ENCODE measurements at places on chromosomes 5 and 9.
A peak's percentile ranks its signal among the peaks of the same experiment; 100 is the strongest.

- no peak for DNase-seq
Observed at GRCh38 chr5:90477621-90478215, 3.1 kb downstream of the POLR3G start.

DNA sequence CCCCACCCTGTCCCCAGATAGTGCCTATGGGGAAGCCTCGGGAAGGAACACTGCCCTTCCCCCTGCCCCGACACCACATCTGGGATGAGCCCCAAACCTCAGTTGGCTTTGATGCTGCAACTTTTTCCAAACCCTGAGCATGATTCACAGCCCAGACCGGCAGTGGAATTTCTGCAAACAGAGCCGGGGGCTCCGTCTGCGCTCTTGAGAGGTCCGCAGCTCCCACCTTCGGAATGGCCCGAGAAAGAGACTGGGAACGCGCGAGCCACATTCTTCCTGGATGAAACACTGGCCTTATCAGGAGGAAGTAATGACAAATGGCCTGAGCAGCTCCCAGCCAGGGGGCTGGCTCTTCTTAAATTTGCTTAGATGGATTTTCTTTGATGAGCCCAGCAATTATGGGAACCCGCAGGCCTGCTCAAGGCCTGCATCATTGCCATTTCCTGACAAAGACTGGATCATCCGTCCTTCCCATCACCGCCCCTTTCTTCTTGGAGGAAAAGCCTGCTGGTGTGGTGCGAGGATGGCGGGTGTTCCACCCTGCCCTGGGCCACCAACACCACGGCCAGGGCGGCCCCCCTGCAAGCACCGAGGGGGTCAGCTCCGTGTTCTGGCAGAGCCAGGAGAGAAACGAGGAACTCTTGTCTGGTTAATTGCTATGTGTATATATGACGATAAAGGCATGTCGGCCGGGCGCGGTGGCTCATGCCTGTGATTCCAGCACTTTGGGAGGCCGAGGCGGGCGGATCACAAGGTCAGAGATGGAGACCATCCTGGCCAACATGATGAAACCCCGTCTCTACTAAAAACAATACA is 38.8 kb upstream of the COL5A1 start:
- no peak for DNase-seq

- DNase-seq, result no peak
Observed at GRCh38 chr5:83209963-83210362, 132.6 kb downstream of the XRCC4 start.

GRCh38 chr9:16344343-16344742 is 526.1 kb downstream of the BNC2 start:
- DNase-seq, result no peak

GRCh38 chr9:71975833-71976232 is 64.4 kb downstream of the C9orf85 start:
- no peak for DNase-seq

GRCh38 chr5:135238622-135239452 is 160.2 kb downstream of the MACROH2A1 start:
- DNase-seq, result no peak

GRCh38 chr5:77301447-77301883 is 91.0 kb downstream of the PDE8B start:
- no peak for DNase-seq

GRCh38 chr9:83477120-83477519 is 61.1 kb downstream of the FRMD3 start:
- no peak for DNase-seq

- no peak for DNase-seq
Observed at GRCh38 chr9:121944711-121945191, 148.4 kb downstream of the TTLL11 start.

GRCh38 chr5:72402381-72402890 is 82.3 kb downstream of the PTCD2 start:
- no peak for DNase-seq

- DNase-seq, result peak; percentile 72
Observed at GRCh38 chr9:14203356-14204056, 110.4 kb downstream of the NFIB start.

- peak; percentile 45 for DNase-seq
Observed at GRCh38 chr9:125472926-125473701, 211.5 kb downstream of the GAPVD1 start.

GRCh38 chr9:96508227-96508940 is 58.4 kb downstream of the HABP4 start:
- DNase-seq, result no peak

DNA sequence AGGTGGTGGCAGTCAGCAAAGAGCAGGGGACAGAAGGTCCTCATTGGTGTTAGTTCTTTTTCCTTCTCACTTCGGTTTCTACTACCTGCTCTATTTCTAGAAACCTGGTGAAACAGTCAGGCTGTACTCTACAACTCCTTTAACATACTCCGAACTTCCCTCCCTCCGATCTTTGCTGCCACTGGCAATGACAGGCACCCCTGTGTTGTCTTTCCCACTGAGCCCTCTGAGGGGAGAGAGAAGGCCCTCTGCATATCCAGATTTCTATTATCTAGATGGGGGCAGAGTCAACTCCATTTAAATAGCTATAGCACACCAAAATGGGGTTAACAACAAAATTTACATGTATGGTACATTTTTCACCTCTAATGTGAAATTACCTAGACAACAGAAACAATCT is 123.7 kb downstream of the CDK5RAP2 start:
- DNase-seq, result no peak

DNA sequence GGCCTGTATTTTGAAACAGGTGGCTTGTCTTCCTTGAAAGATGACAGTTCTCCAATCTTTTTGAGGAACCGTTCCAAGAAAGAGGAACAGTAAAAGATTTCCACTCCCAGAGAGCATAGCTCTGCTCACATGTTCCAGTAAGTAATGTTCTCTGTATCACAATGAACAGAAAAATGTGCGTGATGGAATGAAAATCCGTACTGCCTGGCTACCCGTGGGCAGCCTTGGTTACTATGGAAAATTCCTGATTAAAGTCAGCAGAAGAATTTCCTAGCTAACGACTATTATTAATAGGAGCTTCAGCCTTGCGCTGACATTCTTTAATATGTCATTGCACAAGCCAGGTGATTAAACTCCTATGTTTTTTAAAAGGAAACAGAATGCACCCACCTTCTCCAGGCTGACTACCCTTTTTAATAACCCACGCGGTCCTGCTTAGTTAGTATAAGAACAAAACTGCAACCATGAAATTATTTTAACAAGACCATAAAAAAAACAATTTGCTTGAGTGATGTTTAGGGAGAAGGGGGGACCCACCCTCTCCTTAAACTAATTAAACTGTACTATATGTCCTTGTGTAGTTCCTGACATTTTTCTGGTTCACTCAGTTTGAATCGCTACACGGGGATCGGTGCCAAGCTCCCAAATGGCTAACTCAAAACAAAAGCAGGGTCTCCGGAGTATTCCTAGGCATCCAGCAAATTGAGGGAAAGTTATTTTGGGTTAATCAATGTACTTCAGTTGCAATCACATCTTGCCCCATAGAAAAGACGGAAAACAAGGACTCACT is 54.8 kb upstream of the CPEB4 start:
- no peak for DNase-seq

- DNase-seq, result no peak
Observed at GRCh38 chr9:106972082-106972481, 109.1 kb downstream of the ZNF462 start.

GRCh38 chr9:95778957-95779356 is 96.5 kb upstream of the ERCC6L2 start:
- DNase-seq, result no peak

- DNase-seq, result no peak
Observed at GRCh38 chr9:84779883-84780282, 110.4 kb downstream of the NTRK2 start.

DNA sequence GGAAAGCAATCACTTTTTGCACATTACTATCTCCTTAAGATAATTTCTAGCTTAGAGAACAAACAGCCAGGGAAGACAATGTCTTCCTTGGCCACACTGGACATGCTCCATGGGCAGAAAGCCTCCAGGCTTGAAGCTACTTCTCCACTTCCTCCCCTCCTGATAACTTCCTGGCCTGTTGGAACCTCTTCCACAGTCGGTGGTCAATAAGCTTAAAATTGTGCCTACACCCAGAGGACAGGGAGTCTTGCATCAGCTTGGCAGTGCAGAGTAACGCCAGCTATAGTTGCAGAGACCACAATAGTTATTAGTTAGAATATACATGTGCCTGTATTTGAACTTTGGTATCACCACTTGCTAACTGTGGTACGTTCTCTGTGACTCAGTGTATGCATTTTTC is 58.1 kb upstream of the ABCA1 start:
- DNase-seq, result no peak

DNA sequence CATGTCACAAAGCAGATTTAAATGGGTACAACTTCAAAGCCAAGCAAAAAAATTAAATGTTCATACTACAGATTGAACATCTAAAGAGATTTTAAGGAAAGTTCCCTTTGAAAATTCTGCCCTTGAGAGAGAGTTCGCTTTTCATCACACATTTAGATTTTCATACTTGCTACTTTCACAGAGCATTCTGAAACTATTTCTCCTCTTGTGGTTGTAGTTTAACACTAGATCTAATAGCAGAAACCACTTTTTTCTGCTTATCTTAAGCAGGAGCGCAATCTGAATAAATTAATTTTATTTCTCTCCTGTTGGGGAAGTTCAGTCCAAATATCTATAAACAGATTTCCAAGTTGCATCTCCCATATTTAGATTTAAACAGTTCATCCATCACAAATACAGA is 173.3 kb upstream of the RASA1 start:
- DNase-seq, result no peak

DNA sequence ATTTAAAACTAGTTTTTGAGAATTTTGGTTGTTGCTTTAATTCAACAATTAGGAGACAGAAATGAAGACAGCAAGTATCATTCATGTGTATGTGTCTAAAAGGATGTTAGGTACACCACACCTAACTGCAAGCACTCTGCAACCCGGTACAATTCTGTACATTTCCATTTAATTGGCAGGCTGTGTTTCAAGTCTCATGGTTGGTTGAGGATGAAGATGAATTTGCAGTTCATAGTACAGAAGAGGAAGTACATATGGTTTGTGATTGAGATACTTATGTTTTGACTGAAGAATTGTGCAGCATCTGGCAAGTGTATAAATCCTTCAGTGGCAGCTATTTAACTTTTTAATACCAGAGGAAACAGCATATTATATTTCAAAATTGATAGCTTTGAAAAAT is 628.7 kb upstream of the ZNF608 start:
- DNase-seq, result no peak

- no peak for DNase-seq
Observed at GRCh38 chr5:130278136-130278535, 373.9 kb downstream of the CHSY3 start.

DNA sequence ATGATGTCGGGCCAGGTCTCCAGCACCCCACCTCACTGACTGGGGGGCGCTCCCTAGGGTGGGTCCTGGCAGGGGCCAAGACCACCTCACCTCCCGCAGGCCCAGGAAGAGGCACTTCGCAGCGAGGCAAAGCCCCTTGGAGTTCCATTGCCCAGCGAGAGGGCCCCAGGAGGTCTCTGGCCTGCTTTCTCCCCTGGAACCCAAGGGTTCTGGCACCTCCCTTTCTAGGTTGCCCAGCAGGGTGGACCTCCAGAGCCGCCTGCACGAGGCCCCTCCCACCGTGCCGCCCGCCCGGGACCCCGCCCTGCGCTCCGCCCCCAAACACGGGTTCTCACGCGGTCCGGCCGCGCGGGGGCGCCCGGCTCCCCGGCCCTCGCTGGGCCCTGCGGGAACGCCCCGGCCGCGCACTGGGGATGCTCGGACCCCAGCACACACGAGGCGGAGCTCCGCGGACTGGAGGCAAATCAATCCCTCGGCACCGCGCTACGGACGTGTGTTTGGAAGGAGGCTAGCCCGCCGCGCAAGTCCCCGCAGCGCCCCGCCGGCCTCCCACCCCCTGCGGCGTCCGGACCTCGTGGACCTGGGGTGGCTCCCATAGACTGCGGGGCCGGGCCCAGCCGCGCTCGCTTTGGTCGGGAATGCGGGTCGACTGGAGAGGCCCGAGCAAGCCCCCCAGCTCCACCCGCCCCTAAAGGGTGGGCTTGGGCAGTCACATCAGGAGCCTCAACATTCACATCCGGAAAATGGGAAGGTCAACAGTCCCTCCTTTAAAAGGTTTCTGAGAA is 99.5 kb upstream of the LMX1B start:
- peak; percentile 51 for DNase-seq

DNA sequence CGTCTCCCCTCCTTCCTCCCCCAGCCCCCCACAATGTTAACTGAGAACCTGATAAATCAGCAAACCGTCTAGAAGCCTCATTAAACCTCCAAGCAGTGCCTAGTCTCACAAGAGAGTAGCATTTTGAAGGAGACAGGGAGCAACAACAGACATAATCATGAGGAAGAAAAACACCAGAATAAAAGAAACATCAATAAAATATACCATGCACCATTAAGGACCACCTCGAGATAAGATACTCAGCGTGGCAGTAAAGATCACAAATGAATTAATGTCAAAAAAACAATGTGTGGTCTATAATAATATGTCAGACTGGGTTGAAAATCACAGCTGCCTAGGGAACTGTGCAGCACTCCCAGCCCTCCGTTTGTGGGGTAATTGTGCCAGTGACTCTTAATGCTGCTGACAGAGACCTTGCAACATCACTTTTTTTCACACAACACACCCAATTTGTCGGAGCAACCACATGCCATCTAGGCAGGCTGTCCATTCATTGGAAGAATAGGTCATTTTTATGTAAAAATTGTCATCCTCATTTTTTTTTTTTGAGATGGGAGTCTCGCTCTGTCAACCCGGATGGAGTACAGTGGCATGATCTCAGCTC is 450.8 kb upstream of the WWC1 start:
- no peak for DNase-seq

DNA sequence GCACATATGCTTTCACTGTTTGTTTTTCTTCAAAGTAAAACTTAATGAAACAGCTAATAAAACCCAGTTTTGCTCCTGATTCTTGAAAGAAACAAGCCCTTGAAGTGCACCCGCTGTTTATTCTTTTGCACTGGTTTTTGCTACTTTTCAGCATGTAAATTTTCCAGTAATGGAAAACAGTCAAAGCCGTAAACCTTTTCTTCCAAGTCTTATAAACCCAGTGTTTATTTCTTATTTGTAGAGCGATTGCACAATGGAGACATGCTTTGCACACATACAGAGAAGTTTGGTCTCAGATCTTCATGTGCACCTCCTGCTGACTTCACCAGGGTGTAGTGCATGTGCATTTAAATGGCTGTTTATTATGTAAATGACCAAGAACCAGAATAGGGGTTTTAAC is 51.8 kb downstream of the ATG10 start:
- no peak for DNase-seq

DNA sequence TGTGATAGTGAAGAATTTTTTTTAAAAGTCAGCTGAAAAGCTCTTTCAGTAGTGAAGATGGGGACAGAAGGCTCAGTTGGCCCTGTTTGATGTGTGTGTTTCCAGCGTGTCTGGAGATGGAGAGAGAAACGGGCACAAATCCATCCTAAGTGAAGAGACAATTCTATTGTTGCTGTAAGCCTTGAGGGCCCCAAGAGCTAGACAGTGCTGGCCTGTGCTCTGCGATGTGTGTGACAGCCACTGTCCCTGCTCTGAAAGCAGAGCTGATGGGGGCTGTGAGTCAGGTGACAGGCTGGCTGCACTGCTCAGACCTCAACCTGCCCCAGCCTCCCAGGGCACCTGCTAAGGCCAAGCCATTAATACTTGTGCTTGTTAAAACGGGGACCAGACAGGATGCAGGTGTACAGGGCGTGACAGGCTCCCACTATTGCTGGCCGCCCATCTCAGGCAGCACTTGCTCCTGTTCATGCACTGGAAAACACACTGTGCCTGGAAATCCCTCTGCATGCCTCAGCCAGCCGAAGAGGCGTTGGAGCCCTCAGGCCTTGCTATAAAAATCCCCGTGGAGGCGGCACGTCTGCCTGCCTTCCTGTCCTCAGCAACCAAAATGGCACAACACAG is 44.6 kb upstream of the SEMA4D start:
- no peak for DNase-seq
